Right atrium auricular region (tissue), 2 donors: ENCODE measurements at places on chromosomes 1 and 21. TPM values are rescaled to one million over a fixed set of nuclear protein-coding genes. Genes with fewer than 3 reads are reported as not detected.

DNA sequence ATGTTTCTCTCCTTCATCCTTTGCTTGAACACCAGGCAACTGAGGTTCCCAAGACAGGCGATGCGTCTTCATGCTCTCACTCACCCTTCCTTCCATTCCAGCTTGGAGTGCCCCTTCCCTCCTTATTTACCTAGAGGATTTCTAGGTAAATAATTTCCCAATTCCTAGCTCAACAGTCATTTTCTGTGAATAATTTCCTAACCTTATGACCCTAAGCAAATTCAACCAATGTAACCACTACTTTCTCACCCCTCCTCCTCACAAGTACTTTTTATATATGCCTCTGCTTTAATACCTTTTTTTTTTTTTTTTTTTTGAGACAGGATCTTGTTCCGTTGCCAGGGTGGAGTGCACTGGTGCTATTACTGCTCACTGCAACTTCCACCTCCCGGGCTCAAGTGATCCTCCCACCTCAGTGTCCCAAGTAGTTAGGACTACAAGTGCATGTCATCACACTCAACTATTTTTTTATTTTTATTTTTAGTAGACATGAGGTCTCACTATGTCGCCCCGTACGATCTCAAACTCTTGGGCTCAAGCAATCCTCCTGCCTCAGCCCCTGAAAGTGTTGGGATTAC lies 86.7 kb downstream of the USP24 start:
- DNase-seq, result no peak

DNA sequence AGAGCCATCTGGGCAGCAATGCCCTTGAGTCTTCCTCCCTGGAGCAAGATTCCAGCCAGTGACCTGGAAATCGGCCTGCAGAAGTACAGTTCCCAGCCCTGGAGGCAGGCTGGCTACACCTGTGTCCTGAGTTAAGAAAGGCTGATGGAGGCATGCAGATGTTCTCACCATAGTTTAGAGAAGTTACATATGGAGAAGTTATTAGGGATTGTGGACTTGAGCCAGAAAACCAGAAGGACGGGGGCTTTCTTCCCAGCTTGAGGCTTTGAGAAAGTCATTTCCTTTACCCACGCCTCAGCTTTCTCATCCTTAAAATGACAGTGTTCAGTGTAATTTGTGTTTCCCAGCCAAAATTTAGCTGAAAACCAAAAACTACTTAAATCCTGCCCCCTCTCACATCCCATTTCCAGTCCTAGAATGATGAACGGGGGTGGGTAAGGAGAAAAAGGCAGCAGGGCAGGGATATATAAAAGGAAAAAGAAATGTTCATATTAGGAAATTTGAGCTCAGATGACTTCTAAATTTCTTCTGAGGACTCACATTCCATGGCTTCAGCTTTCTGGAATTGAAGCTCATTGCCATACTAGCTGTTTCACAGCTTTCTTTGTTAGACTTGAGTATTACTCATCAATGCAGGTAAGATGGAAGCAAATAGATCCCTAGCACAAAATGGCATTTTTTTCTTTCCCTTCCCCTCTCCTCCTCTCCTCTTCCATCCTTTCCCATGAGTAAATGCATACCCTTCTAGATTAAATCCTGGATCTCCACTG lies 14.4 kb upstream of the C8B start:
- DNase-seq, result no peak

GRCh38 chr21:39348355-39349210 lies at the start of gene HMGN1:
Gene HMGN1 (minus strand): TSS chr21:39349088. CDS start chr21:39348917, 171 bp downstream.
- DNase-seq, result peak; percentile 76

GRCh38 chr1:212271234-212271633 lies 14.0 kb upstream of the PPP2R5A start:
- DNase-seq, result no peak

- peak; percentile 98 for DNase-seq
Measured at GRCh38 chr1:16612332-16613172, 812 bp downstream of the NBPF1 start.

DNA sequence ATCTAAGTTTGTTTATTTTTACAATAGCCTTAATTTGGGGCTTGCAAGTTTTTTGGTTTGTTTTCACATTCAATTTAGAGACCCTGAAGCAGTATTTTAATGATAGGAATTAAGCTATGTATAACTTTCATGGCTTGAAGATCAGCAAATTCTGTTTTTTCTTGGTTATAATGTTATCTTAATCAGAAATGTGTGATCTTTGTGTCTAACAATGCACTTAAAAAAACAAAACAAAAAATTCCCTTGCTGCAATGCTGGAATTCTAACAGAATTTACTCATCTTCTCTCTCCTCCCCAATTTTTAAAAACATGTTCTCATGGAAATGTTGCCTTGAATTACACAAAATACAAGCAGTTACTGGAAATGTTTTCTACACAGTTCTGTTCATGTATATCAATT lies 113.1 kb downstream of the OLFML2B start:
- DNase-seq, result no peak

- no peak for DNase-seq
Measured at GRCh38 chr1:243738020-243738419, 112.0 kb downstream of the AKT3 start.

DNA sequence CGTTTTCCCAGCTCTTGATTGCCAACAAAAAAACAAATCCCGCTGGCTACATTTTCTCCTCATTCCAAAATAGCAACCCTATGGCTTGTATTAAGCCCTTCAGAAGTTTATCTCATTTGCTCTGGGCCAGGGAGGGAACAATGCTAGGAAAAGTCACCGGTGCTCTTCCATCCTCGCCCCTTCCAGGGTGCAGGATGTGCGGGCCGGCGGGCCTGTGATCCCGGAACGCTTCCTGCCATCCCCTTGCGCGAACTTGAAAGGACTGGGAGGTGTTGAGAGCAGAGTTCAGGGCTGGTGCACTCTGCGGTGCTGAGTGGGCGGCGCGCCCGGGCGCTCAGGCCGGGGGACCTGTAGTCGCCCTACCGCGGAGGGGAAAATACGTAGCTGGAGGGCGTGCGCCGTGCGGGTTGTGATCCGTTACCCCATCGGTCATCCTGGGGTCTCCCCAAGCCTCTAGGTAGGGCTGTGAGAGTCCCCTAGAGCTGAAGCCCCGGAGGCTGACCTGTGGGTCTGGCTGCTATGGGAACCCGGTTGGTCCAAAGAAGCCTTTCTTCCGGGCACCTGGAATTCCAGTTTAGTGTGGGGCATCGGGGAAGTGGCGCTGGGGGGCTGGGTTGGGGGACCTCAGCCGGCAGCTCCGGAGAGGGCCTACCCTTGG lies 13.1 kb downstream of the NR5A2 start:
- DNase-seq, result no peak

DNA sequence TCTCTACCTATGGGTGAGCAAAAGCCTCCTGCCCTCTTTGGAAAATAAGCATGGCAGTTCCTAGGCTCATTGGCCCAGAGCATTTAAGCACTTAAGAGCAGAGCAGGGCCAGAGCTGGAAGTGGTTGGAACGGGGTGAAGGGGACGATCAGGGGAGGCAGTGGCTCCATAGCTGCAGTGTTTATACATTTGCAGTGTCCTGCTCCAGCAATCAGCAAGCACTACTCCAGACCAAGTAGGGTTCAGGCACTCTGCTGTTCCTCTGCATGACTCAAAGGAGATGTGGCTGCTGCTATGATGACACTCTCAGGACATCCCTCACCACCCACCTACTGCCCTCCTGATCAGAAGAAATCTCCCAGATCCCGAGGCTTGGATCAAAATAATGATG lies 55.0 kb downstream of the TRABD2B start:
- DNase-seq, result no peak

- DNase-seq, result no peak
Measured at GRCh38 chr1:12409681-12410080, 179.9 kb downstream of the VPS13D start.

Gene CLCA2
- total RNA-seq, result not detected

Gene AMY1B
- total RNA-seq, result not detected

Gene SUSD4
- 8.9 TPM for total RNA-seq

Gene AGO3
- total RNA-seq, result 10.6 TPM

Gene FMO3
- 2.4 TPM for total RNA-seq
